ENCODE measurements at places on chromosomes 2 and 18. TPM values are rescaled to one million over a fixed set of nuclear protein-coding genes. Genes with fewer than 3 reads are reported as not detected.

The PLGLB2 gene
- total RNA-seq: 2.6 TPM

- DNase-seq: no peak
Measured at GRCh38 chr2:226608451-226608850, 191.2 kb downstream of the IRS1 start.

The TRABD2A gene
- total RNA-seq: not detected

DNA sequence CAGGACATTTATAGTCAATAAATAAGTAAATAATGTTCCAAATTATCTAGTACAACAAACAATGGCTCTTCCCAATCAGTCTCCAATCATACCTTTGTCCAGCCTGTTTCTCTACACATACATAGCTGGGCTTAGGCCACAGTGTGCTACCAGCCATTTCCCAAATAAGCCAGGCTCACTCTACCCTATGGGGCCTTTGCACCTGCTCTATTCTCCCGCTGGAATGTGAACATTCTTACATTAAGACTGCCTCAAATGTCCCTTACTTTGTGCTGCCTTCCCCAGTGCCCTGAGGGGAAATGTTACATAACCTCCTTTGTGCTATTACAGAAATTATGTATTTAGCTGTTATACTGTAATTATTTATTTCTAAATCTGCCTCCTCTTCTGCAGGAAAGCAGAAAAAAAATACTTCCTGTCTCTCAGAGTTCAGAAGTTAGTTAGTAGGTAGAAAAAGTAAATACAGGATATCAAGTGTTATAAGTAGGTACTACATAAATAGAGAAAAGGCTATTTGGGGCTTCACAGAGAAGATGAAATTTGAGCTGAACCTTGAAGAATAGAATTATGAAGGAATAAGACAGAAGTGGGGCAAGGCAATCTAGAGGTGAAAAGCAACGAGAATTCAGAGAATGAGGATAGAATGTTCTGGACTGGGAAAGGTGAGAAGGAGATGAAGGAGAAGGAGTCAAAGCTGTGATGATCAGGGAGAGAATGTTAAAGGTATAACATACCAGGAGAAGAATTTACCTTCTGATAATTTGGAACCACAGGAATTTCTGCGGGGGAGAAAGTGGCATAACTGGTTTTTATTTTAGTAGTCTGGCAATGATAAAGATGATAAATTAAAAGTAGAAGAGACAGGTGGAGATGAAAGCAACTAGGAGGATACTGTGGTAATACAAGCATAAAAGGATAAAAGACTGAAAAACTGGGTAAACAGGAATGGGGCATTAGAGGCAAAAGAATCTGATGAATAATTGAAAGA is 37.0 kb downstream of the ROCK1 start:
- no peak for DNase-seq

- DNase-seq: peak; percentile 42
Measured at GRCh38 chr18:78525366-78526111, 454.1 kb upstream of the SALL3 start.

The COLEC11 gene
- total RNA-seq: 0.92 TPM

The GCG gene
- not detected for total RNA-seq

DNA sequence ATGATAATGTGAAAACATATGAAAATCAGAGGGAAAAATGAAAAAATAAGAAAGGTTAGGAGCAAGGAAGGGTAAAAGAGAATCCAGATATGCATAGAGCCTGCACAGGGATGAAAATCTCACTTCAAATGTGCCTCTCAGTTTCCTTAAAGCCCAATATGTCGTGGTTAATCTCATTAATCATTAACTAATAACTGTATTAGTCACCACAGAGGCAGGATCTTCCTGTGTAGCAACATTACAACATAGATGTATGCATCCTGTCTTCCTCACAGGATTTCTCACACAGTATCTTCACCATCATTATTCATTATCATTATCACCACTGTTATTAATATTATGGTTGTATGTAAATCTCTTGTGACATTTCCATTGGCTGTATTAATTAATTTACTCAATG is 361.2 kb upstream of the SOX11 start:
- no peak for DNase-seq

Measured in tongue (tissue), 3 donors.